ENCODE measurements at places on chromosomes 6 and 20. TPM values are rescaled to one million over a fixed set of nuclear protein-coding genes. Genes with fewer than 3 reads are reported as not detected.

The TXLNB gene
- 1.4 TPM for total RNA-seq

DNA sequence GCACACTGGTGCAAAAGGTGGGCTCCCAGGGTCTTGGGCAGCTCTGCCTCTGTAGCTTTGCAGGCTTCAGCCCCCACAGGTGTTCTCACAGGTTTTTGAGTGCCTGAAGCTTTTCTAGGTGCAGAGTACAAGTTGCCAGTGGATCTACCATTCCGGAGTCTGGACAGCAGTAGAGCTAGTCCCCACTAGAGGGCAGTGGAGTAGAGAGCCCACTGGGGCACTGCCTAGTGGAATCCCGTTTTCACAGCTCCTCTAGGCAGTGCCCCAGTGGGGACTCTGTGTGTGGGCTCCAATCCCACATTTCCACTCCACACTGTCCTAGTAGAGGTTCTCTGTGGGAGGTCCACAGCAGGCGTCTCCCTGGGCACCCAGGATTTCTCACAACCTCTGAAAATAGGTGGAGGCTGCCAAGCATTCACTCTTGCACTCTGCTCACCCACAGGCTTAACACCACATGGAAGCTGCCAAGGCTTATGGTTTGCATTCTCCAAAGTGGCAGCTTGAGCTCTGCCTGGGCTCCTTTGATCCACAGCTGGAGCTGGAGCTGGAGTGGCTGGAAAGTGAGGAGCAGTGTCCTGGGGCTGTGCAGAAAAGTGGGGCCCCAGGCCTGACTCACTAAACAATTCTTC is 86.3 kb upstream of the PROKR2 start:
- DNase-seq = no peak

DNA sequence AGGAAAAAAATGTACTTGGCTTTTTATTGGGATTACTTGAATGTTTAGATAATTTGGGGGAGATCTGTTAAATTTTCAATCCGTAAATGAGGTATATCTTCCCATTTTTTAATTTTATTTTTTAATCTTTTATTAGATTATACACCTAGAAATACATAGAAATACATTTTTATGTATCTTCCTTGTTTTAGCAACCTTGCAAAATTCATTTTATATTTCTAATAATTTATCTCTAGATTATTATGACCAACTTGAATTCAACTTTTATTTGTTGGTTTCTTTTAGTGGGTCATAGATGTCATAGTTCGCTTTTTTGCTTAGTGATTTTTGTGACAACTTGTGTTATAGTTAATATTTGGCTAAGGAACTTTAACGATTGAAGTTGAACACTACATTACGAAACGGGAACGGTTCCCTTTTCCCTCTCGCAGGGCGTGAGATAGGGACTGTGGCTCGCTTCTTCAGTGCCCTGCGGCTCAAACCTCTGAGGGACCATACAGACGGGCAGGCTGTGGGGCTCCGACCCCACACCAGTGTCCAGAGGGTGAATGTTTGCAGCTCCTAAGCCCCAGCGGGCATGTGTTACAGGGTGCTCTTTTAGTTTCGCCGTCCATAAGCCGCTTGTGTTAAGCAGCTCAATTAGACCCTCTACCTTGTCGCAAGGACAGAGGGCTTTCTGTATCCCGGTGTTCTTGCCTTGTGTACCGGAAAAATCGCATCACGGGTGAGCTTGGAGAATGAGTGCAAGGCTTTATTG is 53.8 kb downstream of the PRND start:
- no peak for DNase-seq

GRCh38 chr6:106807947-106808611 is 166.4 kb downstream of the CD24 start:
- DNase-seq = no peak

- no peak for DNase-seq
Measured at GRCh38 chr6:154786144-154786868, 53.1 kb downstream of the SCAF8 start.

DNA sequence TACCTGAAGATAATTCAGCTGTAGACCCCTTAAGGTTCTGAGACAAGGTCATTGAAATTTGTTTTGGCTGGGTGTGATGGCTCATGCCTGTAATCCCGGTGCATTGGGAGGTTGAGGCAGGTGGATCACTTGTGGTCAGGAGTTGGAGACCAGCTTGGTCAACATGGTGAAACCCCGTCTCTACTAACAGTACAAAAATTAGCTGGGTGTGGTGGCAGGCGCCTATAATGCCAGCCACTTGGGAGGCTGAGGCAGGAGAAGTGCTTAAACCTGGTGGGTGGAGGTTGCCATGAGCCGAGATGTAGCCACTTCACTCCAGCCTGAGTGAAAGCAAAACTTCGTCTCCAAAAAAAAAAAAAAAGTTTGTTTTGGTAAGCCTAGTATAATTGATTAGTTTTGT is 11.0 kb downstream of the SRSF3 start:
- DNase-seq = no peak

- no peak for DNase-seq
Measured at GRCh38 chr6:21726676-21727075, 133.1 kb downstream of the SOX4 start.

- DNase-seq = no peak
Measured at GRCh38 chr20:25032478-25033264, 25.3 kb downstream of the ACSS1 start.

DNA sequence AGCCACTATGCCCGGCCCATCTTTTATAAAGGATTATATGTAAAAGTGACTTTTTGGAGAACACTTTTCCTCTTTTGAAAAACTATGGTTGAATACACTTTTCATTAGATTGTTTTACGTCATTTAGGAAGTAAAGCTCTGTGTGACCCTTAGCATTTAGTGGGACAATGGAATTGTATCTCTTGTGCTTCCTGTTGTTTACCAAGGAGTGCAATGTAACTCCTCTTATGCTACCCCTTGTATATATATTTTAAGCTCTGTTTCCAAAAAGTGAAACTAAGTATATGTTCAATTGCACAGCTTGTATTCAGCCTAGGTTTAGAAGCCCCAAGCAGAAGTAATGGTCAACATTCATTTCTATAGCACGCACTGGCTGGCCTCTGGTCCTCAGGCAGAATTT is 183.1 kb upstream of the CITED2 start:
- no peak for DNase-seq

- DNase-seq = no peak
Measured at GRCh38 chr20:44489931-44490330, 14.3 kb downstream of the TTPAL start.

DNA sequence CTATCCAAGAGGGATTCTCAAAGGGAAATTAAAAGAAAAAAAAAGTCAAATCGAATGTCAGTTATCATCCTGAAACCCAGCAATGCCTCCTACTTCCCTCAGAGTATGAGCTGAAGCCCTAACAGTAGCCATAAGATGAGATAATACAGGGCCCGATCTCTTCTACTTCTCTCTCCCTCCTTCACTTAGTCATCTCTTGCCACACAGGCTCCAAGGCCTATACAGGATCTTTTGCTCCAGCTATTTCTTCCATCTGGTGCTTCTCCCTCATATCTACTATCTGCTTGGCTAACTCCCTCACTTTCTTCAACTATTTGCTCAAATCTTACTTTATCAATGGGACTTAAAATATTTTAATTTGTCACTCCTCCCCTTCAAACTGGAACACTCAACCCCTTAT is 215.3 kb downstream of the RNGTT start:
- no peak for DNase-seq

DNA sequence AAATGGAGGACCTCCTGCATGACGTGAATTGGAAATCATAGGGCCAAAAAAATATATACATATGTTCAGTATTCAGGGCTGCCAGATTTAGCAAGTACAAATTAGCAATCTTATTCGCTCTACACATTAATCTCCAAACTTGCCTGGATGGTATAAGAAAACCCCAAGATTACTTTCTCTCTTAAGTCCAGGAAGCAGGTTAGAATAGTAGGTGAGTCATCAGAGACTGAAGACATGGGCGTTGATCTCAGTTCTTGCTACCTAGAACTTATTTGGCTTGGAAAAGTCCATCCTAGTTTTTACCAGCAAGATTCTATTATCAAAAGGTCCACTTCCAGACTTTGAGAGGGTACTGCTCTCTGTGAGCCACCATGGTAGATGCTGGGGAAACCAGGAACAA is 47.4 kb downstream of the GPR63 start:
- DNase-seq = no peak

GRCh38 chr6:1970151-1970561 is 275.2 kb downstream of the GMDS start:
- no peak for DNase-seq

DNA sequence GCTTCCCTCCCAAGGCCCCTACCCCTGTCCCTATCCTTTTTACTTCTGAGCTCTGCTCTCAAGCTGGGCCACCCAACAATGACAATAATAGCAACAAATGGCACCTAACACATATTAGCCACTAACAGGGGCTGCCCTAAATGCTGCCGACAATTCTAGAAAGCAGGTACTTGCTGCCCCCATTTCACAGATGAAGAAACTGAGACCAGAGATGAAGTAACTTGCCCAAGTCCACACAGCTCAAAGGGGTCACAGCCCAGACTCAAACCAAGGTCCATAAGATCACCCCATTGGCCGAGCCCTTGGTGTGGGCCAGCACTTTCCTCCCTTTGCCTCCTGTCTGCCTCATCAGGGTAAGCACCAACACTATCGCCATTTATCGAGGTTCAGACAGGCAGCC is 12.0 kb downstream of the BNIP5 start:
- no peak for DNase-seq

DNA sequence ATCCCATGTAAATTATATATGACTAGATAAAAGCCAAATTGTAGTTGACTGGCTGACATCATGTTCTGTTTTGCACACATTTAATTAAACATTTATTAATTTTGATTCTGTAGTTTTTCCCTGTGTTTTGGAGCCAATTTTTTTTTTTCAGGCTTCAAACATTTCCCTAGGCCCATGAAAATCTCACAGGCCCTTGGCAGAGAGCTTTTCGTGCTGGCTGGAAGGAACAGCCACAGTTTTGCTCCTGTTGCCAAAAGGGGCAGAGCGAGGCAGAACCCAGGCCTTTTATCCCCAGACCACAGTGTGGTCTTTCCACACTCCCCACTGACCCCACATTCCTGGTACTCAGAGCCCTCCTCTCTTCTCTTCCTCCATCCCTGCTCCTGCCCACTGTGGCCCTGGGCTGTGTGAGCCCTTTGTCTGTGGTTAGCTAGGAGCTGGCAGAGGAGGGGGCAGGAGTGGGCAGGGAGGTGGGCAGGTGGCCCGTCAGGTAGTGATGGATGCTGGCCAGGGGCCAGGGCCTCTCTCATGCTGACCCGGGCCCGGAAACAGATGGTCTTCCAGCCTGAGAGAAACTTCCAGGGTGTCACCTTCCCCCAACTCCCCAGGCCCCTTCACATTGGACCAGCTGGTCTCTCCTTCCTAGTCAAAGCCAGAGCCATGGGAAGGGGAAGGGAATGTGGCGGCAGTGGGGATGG is 19.4 kb upstream of the CCM2L start:
- no peak for DNase-seq

GRCh38 chr6:46989398-46989797 is 52.7 kb downstream of the ADGRF1 start:
- DNase-seq = no peak

DNA sequence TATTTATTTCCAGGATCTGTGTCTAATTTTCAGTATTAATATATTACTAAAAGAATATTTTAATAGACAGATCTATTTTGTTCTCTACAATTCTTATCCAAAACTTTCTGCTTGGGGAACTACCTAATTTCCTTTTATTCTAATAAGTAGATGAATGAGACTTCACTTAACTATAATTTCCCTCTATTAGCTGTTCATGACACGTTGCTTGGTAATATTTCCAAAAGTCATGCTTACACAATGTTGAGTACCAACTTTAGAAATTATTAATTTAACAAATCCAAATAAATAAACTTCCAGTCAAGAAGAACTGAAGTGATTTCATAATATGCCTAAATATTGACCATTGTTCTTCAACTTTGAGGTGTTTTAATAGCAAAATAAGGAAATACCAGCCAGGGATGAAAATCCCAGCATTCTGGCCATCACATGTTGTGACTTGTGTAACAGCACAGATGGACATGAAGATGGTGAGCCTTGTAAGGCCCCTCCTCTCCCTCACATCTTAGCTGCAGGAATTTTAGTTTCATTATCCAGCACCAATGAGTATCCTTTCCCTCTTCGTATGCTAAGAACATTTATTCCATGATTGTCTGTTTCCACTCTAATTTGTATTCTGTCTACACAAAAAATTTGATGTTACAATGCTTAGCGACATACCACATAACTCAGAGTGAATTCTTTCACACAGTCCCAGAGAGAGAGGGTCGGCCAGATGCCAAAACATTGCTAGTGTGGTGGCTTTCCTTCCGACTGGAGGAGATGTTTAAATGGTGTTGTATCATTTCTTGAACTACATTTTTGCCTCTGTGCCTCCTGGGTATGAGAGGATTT is 137.5 kb downstream of the FOXA2 start:
- no peak for DNase-seq

DNA sequence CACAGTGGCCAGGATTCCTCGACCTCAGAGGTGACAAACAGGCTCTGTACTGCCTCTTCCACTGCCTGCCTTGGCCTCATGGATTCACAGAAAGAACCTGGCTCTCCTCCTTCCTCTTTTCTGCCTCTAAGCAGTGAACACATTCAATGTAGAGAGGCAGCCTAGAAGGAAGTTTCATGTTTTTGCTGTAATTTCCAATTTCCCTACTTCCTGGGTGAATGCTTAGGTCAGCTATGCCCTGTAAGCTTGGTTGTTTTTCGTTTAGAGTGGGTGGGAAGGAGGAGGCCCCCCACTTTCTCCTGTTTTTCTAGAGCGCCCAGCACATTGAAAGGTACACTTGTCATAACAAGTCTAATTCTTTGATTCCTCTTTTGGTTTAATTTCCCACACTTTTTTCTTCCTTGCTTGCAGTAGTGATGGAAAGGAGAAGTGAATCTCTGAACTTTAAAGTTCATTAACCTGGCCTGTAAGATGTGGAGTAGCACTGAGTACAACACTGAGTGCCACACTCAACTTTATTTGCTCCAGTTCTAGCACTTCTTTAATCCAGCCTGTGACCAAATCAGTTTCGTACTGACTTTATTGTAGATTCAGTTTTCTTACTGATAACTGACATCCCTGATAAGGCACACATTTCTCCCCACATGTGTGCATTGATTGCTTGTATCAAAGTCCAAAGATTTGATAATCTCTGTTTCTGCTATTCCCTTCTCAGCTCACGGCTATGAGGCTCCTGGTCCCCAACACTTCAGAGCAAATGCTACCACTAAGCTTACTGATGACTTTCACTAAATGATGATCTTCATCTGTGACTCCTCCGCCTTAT is 100.0 kb upstream of the MAN1A1 start:
- DNase-seq = no peak

The SMLR1 gene
- not detected for total RNA-seq

DNA sequence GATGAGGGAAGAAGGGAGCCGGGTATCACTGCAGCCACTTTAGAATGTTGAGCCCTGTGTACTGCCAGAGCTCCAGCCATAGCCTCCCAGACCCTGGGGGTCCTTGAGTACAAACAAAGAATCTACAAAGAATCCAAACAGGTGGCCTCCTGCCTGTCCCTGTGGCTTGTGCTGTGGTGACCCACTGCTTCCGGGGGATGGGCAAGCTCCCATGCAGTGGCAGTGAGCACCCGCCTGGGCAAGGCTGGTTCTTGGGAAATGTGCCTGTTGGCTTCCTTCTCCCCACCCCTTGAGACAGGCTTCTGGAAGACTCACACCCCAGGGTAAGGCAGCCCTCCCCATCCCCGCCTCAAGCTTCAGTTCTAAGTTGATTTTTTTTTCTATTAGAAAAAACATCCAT is 13.9 kb downstream of the SIRPA start:
- DNase-seq = no peak

The NKX2-4 gene
- not detected for total RNA-seq

- DNase-seq = no peak
Measured at GRCh38 chr6:63573899-63574553, 1.7 kb downstream of the LOC128125822 start.

The ADGRF5 gene
- total RNA-seq = 29.7 TPM

- no peak for DNase-seq
Measured at GRCh38 chr6:32203426-32204267, 11.2 kb upstream of the GPSM3 start.

Data from omental fat pad (tissue), 4 donors.